ENCODE measurements at places on chromosomes 5 and 9.

DNA sequence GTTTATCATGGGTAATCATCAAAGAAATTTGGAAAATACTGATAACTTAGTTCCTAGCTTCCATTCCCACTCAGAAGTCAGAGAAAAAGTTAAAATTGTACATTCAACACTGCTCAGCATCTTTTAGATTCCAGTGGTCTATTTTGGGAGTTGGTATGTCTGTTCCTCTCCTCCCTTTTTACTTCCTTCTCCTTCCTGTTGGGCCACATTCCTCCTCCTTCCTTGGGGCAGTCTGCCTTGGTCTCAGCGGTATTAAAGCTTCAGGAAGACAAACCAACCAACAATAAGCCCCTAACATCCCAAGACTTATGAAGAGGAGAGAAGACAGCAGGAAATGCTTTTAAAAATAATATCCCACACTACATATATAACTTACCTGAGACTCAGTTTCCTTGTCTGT is 49.9 kb upstream of the SSBP2 start:
- peak; percentile 21 for DNase-seq

DNA sequence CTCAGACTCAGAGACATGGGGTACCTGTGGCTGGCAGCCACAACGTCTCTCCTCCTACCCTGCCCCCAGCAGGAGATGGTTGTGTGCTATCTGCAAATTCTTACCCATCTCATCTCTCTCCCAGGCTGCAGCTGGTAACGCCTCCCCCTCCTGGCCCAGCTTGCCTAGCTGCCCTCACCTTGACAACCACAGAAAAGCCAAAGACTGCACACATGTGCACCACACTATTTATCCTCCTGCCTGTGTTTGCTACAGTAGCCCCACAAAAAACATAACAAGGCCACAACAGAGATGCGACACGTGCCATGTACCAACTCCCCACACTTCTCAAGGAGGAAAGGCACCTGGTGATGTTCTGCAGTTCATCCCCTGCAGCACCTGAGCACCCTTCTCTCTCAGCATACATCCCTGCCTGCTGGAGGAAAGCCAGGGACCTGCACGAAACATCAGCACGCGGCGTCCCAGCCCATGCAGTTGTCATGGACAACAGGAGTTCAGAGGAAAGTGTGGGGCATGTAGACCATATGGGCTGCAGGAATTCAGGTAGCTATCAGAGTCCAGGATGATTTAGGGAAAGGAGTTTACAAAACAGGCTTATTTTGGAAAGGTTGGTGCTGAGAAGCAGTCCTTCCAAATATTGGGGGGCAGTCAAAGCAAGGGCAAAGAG is 168.7 kb downstream of the C5orf15 start:
- DNase-seq, result no peak

DNA sequence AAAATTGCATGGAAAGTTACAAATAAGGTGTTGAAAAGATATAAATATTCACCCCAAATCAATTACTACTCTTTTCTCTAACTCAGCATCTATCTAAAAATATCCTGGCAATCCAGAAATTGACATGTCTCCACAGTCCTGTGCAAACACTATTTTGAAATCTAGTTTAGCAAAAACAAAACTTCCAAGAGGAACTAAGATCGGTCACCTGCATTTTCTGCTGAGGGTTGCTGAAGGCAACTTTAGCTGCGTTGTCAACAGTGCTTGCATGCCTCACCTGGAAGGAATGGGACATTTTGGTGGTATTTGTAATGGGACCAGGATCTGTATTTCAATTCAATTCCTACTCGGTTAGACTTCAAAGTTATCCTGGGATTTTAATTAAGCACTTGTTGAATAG is 398.3 kb downstream of the NTRK2 start:
- no peak for DNase-seq

DNA sequence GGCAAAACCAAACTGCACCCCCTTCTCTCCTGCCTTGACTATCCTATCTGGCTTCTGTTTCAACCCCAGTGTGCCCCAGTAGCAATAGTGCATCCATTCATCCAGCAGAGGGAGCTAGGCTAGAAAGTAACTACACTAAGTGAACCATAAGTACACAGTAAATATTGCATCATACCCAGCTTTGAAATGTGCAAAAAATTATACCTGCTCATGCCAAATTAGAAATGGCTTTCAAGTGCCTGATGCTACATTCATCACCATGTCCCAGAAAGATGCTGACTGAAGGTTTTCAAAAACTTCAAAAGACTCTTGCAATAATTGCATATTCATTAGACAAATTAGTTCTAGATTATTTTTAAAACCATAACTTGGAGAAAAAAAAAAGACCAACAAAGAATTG is 153.5 kb downstream of the PRELID2 start:
- peak; percentile 69 for DNase-seq

GRCh38 chr9:19471737-19472648 is 63.2 kb downstream of the ACER2 start:
- DNase-seq, result peak; percentile 58

- DNase-seq, result no peak
These were observed 69.3 kb downstream of the CRB2 start for GRCh38 chr9:123425261-123425821.

Measured in fibroblast of skin of right biceps (primary cell).